Fibroblast of mammary gland (primary cell): ENCODE measurements at places on chromosomes 5 and 9.

- DNase-seq, result no peak
These were observed 18.7 kb upstream of the SCGB3A1 start for GRCh38 chr5:180609817-180610550.

DNA sequence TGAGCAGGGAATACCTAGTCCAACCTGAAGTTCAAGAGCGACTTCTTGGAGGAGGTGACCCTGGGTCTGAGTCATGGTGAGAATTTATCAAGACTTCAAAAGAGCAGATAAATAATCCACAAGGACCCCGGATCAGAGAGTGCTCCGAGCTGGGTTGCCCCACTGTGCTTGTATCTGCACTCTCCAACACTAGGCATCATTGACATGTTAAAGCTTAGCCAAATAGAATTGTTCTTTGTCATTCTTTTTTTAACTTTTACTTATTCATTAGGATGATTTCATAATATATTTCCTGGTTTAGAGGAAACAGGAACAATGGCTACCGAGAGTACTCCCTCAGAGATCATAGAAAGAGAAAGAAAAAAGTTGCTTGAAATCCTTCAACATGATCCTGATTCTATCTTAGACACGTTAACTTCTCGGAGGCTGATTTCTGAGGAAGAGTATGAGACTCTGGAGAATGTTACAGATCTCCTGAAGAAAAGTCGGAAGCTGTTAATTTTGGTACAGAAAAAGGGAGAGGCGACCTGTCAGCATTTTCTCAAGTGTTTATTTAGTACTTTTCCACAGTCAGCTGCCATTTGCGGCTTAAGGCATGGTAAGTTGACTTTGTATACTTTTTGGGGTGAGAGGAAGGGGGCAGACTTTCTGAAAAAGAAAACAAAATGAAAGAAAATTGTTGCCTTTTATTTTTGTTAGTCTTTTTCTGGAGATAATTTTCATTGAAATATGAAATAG is at the start of gene CARD6:
CARD6 (plus strand) TSS at position 300 of the 738 bp plus-strand sequence; CDS start at position 316, 16 bp downstream.
- peak; percentile 60 for DNase-seq

DNA sequence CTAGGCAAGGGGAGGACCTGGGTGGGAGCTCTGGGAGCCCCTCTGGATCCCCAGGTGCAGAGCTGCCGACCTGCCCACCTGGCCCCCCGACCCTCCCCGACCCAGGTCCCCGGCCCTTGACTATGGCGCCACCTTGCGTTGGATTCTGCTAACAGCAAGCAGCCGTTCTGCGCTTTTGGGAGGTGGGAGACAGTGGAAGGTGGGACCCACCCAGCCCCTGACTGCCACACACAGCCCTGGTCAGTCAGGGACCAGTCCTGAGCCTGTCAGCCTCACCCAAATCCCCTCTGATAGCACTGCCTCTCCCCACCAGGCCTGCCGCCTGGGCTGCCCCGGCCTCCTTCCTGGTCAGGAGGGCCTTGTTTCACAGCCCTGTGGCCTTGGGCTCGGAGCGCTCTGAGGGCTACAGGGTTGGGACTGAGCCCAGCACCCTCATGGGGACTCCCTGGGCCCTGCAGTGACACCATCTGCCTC is 77.9 kb downstream of the HMCN2 start:
- no peak for DNase-seq

DNA sequence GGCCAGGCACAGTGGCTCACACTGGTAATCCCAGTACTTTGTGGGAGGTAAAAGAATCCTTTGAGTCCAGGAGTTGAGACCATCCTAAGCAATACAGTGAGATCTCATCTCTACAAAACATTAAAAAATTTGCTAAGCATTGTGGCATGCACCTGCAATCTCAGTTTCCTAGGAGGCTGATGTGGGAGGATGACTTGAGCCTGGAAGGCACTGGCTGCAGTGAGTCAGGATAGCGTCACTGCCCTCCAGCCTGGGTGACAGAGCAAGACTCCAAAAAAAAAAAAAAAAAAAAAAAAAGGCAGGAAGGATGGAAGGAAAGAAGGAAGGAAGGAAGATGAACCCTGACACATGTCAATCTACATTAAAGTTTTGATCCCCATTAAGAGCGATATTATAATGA is 1452.2 kb upstream of the ACO1 start:
- peak; percentile 0 for DNase-seq
